ENCODE measurements at places on chromosomes 6 and 20.

- no peak for DNase-seq
Measured at GRCh38 chr20:54517241-54517975, 42.0 kb downstream of the DOK5 start.

- no peak for DNase-seq
Measured at GRCh38 chr20:57753332-57754164, 43.7 kb upstream of the PMEPA1 start.

- no peak for DNase-seq
Measured at GRCh38 chr6:5645328-5646290, 361.1 kb downstream of the NRN1 start.

DNA sequence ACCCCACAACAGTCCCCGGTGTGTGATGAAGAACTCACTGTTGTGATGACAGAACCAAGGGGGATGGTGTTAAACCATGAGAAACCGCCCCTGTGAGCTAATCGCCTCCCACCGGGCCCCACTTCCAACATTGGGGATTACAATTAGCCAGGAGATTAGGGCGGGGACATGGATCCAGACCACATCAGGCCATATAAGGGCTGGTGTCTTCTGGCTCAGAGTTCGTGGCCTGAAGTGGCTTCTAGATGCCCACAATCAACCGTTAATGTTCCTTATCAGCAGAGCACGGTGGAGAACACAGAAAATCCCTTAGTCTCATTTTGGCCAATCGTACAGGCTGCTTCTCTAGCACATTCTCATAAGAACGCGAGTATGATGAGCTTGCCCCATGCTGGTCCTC is 10.9 kb upstream of the MAS1 start:
- no peak for DNase-seq

DNA sequence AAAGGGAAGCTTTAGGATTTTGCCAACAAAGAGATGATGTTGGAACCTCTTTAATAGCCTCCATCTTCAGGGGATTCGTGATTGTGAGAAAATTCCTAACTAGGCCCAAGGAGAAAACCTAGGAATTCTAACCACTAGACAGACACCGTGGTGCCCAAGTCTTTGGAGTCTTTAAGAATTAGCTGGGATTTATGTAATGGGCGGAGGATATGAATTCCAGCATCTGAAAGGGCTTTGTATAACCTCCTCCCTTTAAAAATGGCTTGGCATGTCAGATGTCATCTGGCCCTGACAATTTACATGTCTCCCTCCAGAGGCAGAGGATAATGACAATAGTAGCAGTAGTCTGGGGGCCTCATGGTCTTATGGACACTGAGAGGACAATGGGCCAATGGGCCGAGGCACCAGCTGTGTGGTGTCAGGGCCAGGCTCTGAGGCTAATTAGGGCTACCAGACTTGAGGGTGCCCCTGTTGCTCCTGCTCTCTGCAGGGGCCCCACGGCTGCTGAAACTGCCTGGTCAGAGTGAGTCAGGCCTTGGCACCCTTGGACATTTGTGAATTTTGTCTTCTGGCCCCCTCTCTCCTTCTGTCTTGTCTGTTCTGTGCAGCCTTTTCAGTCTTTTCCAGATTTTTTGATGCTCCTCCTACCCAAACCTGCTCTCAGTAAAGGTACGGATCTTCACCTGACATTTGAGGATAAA is 113.9 kb downstream of the EDN1 start:
- no peak for DNase-seq

GRCh38 chr6:50451826-50452400 is 261.4 kb upstream of the TFAP2D start:
- DNase-seq, result no peak

DNA sequence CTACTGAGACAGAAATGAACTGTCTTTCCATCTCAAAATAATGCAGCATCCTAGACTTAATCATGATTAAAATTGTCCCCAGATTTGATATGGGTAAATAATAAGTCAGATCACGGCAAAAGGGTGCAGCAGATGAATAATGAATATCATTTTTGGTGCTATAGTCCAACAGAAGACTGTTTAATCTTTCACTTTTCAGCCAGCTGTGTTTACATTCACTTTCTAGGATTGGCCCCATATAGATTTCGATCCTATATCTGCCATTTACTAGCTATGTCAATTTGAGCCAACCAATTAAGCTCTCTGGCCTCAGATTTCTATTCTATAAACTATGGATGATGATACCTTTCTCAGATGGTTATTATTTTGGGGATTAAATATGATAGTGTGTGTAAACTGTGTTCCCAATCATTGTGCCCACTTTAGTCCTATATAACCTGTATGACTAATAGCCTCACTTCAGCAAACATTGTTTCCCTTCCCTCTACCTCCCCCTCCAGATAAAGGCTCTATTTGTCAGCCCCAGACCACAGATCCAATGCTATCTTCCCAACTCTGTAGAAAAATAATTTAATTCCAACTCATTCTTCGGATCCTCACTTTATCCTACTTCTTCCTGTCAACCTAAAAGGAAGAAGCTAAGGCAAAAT is 53.6 kb upstream of the NT5E start:
- no peak for DNase-seq

DNA sequence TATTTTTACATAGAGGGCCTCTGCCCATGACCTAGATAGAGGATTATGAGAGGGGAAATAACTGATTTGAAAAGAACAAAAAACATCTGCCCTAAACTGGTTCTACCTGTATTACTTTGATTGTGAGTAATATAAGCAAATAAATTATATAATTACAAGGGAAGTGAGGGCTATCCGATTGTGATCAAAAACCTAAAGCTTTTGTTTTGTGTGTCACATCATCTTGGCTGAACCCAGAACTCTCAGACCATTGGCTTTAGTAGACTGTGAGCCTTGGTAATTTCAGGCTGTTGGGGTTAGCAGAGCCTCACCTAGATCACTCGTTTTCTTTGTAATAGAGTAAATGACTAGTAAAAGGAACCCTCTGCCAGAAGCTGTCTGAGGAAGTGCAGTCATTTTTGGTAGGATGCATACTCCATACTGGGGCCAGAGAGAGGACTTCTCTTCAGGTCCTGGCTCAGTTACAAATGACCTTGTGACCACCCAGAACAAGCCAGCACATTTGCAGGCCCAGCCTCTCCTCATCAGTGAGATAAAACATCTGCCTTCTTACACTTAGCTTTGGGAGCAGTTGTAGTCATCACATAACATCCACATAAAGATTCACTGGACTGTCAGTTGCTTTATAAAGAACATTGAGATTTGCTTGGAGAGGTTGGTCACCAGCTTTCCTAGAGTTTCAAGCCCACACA is 13.5 kb downstream of the STK35 start:
- DNase-seq, result no peak

DNA sequence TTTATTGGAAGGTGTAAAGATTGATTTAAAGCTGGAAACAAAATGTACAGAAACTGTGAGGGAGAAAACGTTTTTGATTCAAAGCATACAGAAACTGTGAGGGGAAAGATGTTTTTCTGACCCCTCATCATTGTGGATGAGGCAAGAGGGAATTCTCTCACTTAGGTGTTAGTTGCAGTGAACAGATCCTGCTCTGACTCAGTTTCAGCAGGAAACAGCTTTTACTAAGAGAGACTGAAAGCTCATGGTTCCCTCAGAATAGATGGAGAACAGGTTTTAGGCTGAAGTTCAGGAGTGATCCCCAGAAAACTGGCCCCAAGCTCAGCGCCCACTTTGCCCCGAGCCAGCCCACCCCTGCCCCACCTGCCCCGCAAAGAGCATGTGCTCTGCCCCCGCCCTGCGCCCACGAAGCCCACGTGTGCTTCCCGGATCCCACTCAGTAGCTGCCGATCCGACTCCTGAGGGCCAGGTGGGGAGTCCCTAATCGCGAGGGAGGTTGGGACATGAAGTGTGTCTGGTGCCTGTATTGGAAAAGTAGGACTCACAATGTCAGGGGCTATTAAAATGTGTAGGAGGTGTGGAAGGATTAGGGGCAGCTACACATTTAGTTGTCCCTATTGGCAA is 41.2 kb downstream of the DUSP22 start:
- DNase-seq, result no peak

- DNase-seq, result no peak
Measured at GRCh38 chr20:62011403-62011790, 54.3 kb downstream of the TAF4 start.

DNA sequence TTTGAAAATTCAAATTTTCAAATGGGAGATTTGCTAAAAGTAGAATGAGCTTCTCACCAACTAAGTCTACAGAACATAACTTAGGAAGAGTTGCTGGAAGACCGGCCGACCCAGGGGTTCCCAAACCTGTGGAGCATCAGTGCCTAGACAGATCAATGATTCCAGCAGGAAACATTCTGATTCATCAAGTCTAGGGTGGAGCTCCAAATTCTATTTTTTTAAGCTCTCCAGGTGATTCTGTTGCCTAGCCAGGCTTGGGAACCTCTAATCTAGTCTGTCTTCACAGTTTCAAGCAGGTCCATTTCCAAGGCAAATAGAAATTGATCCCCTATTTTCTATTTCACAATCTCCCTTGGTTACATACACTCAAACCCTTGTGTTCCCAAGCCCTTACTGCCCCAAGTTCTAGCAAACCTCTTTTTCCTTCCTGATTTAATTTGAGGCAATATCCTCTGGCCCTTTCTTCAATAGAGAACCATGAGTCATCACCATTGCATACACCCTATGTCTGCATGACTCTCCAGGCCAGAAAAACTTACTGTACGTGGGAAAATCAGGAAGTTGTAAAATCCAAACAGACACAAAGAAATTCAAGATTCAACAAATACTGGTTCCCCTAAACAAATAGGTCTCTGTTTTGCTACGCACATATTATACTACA is 8.9 kb downstream of the ATXN1 start:
- DNase-seq, result no peak

GRCh38 chr20:59103573-59103972 is 60.0 kb upstream of the ZNF831 start:
- no peak for DNase-seq

GRCh38 chr6:148757944-148758480 is 11.2 kb downstream of the UST start:
- no peak for DNase-seq

GRCh38 chr6:389143-389542 is 2.4 kb upstream of the IRF4 start:
- no peak for DNase-seq

- DNase-seq, result no peak
Measured at GRCh38 chr20:56628873-56629463, at the start of gene TFAP2C. TSS of gene TFAP2C (plus strand) at chr20:56629306. CDS start at chr20:56629545, 239 bp downstream.

- DNase-seq, result no peak
Measured at GRCh38 chr6:30450909-30451841, 38.1 kb upstream of the HLA-E start.

GRCh38 chr6:115570331-115570730 is 490.4 kb downstream of the FRK start:
- DNase-seq, result no peak

Data from esophagus squamous epithelium (tissue), 5 donors.